HuH-7 (cell line): ENCODE measurements at places on chromosomes 3 and 15.

- DNase-seq = no peak
These were observed 255.4 kb upstream of the ARPP21 start for GRCh38 chr3:35383719-35384555.

DNA sequence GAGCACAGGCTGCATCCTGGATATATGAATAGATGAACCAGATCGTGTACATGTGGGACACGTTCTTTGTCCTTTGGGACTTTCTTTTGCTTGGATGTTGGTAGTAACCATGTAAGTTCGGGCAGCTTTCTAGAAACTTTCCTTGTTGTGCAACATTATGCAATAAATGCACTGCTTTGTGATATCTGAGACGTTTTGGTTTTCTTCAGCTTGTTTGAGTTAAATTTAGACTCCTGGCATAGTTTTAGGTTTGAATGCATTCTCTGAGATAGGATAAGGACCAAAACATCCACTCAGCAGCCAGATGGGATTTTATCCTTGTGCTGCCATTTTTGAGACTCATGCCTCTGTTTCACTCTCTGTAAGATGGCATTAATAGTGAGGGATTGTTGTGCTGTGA, 158.9 kb downstream of the IGF1R start:
- no peak for DNase-seq

GRCh38 chr3:127597020-127597771, 1.0 kb upstream of the MCM2 start:
- no peak for DNase-seq

- DNase-seq = no peak
These were observed 245.5 kb upstream of the MANF start for GRCh38 chr3:51139616-51140015.

DNA sequence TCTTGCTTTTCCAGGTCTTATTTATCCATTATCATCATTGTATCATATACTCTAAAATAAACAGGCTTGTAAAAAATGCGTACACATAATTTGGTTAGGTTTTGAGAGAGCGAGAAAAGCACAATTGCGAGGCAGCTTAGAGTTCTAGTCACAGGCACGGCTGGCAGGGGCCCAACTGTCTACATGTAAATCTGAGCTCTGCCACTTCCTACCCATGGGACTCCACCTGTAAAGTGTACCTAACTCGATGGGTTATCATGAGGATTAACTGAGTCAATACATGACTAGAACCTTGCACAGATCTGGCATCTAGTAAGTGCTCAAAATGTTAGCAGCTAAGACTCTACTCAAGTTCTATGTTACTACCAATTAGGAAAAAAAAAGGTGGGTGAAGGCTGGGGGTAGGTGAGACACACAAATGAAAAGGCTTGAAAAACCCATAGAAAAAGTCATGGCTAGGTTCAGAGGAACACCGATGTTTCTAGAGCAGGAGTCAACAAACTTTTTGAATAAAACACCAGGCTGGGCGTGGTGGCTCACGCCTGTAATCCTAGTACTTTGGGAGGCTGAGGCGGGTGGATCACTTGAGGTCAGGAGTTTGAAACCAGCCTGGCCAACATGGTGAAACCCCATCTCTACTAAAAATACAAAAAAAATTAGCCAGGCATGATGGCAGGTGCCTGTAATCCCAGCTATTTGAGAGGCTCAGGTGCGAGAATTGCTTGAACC, 36.2 kb downstream of the GLB1 start:
- DNase-seq = no peak

DNA sequence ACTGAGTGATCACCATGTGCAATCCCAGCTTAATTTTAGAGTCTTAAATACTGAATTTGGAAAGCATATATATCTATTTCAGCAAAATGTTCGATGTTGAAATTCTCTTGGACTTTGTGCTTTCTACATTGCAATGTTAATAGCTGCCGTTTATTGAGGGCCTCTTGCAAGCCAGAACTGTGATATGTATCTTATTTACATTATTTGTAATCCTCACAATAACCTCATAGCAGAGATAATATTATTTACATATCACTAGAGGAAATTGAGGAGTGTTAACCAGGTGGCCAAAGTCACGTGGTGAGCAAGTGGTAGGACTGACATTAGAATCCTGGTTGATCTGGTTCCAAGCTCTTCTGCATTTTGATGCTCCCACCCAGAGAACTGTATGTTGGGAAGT, 254.1 kb downstream of the SLC9A9 start:
- DNase-seq = peak; percentile 3

- no peak for DNase-seq
These were observed 161.0 kb upstream of the UBE2E2 start for GRCh38 chr3:23041918-23042696.

DNA sequence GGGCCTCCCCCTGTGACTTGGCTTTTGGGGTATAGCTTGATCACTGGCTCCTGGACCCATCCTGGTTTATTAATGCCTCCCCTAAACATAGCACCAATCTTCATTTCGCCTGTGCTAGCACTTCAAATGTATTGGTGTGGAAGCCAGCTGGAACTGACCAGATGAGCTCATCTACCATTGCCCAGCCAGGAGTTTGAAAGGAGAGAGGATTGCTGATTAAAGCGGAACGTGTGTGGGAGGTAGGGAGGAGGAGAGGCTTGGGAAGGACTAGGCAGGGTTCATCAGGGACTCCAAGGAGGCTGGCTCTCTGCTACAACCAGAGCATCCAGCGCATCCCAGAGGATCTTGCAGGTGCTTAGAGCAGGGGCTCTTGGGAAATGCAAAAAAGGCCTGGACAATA, 34.4 kb upstream of the TLE3 start:
- no peak for DNase-seq

DNA sequence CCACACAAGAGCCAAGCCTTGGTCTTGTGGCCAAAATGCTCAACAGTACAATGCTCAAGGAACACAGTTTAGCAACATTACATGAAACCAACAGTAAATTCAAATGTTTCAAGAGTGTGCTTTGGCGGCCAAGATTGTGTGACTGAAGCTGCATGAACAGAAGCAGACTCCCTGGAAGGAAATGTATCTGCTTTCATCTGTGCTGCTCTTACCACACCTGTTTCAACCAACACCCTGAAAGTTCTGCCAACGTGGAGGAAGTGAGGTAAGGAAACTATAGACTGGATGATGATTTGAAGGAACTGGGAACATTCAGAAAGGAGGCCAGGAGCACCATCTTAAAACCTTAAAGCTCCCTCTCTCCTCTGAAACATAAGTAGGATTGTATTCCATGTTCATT, 55.7 kb downstream of the MB21D2 start:
- no peak for DNase-seq

DNA sequence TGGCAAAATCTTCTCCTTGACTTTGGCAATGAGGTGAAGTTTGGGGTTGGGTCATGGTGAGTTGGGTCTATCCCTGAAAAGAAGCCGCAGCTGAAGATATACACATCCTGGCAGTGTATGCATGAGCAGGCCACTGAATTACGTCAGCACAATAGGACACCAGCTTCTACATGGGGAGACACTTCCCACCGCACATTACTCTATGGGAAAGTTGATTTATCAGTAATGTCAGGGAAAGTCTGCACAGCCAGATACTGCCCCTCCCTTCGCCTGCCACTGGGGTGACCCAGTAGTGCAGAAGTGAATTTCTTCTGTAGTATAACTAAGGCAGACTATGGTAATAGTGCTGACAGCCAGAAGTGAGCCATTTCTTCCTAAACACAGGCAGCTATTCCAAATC, 245.0 kb downstream of the NTRK3 start:
- no peak for DNase-seq

DNA sequence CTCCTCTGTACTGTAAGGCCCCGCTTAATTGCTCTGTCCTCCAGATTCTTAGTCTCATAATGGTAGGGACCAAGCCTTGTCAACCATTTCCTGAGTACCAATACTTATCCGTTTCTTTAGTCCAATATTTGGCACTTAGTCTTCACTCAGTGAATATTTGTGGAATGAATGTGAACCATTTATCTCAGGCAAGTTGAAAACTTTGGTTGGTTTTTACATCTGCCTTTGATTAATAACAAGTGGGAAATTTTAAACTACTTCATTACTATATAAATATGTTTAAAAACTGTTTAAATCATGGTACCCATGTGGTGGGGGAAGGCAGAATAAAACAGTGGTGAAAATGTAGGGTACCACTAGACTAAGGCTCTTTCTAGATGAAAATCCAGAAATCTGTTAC, 15.2 kb downstream of the CA12 start:
- DNase-seq = no peak

DNA sequence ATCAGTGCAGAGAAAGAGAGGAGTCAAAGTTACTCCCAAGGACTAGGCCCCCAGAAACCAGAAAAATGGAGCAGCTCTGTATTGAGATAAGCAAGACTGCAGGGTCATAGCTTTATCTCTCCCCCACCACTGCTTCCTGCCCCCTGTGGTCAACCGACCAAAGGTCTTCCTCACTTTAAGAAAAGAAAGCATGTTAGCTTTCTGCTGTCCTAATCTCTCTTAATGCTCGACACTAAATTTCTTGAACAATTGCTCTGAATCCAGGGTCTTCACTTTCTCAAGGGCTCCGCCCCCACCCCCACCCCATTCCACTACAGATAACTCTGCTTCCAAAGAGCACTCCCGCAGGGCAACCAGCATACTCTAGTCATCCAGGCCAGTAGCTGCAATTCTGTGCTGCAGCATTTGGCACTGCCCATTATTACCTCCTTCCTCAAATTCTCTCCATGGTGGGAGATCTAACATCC, 31.9 kb downstream of the TNIK start:
- peak; percentile 15 for DNase-seq

- DNase-seq = no peak
These were observed 239.3 kb downstream of the ALCAM start for GRCh38 chr3:105606016-105606415.

- DNase-seq = no peak
These were observed 264.3 kb upstream of the LRTM1 start for GRCh38 chr3:55191911-55192775.

DNA sequence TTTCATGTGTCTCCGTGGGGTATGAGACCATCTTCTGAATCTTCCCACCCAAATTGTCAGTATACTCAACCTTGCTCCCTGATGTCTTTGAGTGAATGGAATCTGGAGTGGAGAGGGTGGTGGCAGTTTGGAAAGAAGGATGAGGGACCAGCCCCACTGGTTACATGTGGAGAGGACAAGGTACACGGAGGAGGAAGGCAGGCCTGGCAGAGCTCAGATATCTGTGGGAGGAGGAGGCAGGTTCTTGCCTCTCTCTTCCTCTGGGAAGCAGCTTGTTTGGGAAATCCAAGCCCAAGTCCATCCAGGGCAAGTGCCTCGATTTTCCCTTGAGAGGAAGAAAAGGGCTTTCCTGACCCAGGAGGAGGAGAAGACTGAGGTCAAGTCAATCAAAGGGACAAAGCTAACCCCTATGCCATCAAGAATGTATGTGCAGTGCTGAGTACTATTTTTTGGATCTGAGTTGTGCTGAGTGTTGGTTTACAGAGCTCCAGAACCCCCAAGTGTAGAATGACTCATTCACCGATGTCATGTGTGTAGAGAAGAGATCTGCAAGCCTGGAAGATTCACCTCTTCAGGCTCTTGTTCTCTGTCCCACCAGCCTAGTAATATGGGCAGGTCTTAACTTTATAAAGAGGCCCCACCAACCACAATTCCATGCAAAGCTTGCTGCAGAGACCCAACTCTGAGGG, 19.8 kb upstream of the LOXL1 start:
- DNase-seq = no peak

GRCh38 chr15:69145694-69146492, 14.5 kb upstream of the GLCE start:
- DNase-seq = no peak

DNA sequence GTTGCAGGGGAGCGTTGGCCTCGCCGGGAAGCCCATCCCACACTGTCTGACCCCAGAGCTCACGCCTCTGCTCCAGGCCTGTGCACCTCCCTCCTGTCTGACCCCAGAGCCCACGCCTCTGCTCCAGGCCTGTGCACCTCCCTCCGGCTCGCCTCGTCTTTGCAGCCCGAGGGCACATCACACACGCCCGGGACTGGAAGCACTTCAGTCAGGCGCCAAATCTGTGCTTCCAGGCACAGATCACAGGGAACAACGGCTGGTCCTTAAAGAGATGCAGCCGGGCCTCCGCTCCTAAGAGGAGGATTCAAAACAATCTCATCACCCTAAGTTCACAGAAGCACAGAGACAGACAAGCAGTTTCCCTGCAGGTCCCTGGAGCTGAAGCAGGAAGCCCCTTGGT, 103.0 kb upstream of the RPL32 start:
- no peak for DNase-seq

- DNase-seq = no peak
These were observed 9.8 kb upstream of the RHCG start for GRCh38 chr15:89506026-89506686.

DNA sequence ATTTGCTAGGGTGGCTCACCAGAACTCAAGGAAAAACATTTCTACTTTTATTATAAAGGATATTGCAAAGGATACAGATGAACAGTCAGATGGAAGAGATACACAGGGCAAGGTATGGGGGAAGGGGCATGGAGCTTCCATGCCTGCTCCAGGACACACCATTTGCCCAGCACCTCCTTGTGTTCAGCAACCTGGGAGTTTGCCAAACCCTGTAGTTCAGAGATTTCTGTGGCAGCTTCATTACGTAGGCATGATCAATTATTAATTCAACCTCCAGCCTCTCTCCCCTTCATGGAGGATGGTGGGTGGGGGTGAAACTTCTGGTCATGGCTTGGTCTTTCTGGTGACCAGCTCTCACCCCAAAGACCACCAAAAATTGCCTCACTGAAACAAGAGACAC, 353.9 kb upstream of the THBS1 start:
- DNase-seq = no peak

- DNase-seq = no peak
These were observed 26.7 kb downstream of the LRRFIP2 start for GRCh38 chr3:37147666-37148065.

GRCh38 chr3:40864146-40864782, 335.0 kb upstream of the CTNNB1 start:
- no peak for DNase-seq

GRCh38 chr3:38738630-38739395, 77.2 kb downstream of the SCN10A start:
- DNase-seq = peak; percentile 64

DNA sequence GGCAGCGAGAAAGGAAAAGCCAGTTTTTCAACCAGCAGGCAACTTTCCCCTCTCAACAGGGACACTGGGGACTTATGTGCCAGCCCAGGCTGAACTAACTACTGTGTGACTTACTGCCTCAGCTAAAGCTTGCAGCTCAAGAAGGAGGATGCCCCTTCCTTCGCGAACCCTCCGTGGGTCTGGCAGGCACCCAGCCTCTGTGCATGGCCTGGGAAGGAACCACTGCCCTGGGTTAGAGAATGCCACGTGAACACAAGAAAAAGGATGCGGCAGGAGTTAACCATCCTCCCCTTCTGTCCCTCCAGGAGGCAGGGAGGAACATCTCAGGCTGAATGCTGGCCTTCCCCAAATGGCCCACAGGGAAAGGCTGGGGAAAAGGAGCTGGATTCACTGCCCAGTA, 29.0 kb downstream of the CHDH start:
- DNase-seq = no peak

- DNase-seq = no peak
These were observed 238.0 kb downstream of the SHOX2 start for GRCh38 chr3:157868196-157868595.
